Endothelial cell of umbilical vein (primary cell): ENCODE measurements at places on chromosomes 7 and 10.

DNA sequence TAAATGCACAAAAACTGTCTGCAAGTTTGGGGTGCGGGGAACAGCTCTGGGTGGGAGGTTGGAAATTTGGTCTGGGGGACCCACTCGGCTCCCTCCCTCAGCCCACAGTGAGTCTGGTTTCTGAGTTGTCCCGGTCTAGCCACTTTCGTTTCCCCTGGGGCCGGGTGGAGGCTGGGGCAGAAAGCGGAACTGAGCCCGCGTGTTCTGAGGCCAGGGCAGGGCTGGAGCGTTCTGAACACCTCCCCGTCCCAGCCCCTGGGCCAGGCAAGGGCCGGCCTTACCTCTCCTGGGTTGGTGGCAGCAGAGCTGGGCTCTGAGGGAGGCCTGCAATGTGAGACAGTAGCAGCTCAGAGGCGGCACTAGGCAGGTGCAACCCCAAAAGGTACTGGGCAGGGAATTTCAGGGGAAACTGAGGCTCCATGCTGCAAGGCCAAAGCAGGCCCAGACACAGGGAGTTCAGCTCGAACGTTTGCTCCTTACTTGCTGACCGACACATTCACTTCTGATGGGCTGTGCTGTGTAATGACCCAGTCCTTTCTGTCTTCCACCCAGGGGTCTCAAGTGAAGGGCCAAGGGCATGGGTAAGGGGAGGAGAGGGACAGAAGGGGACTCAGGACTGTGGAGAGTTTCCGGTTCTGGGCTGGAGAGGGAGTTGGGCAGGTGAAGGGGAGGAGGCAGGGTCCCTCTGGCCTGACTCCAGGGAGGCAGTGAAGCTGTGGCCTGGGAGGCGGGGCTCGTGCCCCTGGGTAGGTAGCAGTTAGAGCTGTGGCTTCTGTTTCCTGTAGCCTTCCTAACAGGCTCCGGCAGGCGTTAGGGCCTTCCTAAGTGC, 3.0 kb downstream of the IRF5 start:
- H3K4me1 ChIP-seq: peaks cover 7% of the 10 kb centered on the region
- no peaks in the 10 kb centered on the region for H3K36me3 ChIP-seq
- no peak overlapping the region for H3K4me3 ChIP-seq

DNA sequence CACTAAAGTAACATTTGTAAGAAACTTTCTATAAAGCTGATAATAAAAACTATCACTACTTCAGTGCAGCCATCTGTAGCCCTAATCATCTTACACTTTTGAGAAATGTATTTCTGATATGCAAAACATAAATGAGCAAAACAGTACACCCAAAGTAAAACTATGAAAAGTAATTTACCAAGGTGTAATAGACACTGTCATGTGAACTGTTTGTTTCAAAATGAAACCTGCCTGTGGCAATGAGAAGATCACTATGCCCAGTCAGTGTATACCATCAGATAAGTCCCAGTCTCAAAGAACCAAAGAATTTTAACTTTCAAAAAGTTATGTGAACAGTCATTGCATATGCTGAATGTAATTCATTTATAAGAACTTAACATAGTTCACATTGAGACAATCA, 398.1 kb downstream of the CDC14C start:
- H3K4me1 ChIP-seq: no peaks in the 10 kb centered on the region
- no peak for DNase-seq
- no peaks in the 10 kb centered on the region for H3K36me3 ChIP-seq
- H3K27me3 ChIP-seq: no peaks in the 10 kb centered on the region
- no peak overlapping the region for H3K4me3 ChIP-seq

DNA sequence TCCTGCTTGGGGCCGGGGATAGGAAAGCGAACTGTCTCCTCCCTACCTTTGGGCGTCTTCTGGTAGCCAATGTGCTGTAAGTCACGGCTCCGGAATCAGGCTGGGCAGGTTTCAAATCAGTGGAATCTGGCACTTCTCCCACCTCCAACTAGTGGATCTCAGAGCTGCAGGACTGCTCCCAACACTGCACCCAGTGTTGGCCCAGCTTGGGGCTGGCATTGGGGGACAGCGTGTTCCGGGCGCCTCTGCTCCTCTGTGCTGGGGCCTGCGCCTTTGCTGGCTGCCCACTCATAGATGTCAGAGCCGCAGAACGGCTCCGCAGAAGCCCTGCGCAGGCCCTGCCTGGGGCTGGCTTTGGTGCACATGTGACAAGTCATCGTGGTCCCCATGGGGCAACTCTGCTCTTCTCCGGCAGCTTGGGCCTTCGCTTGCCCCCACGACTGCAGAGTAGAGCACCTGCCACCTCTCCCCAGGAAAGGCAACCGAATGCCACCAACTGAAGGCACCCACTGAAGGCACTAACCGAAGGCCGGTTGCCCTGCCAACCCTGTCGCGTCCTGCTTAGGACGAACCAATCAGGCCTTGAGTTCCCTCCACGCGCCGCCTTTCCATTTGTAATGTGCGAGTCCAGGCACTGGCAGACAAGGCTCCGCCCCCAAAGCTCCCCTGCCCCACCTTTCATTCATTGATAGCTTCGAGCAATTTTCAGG, 85.5 kb upstream of the ABI1 start:
- no peak overlapping the region for H3K4me3 ChIP-seq
- no peaks in the 10 kb centered on the region for H3K27me3 ChIP-seq
- DNase-seq: no peak
- no peaks in the 10 kb centered on the region for H3K4me1 ChIP-seq
- H3K27ac ChIP-seq: no peak overlapping the region

- no peaks in the 10 kb centered on the region for H3K4me1 ChIP-seq
- no peaks in the 10 kb centered on the region for H3K27me3 ChIP-seq
- H3K36me3 ChIP-seq: no peaks in the 10 kb centered on the region
- H3K27ac ChIP-seq: no peak overlapping the region
- no peak overlapping the region for H3K4me3 ChIP-seq
Measured at GRCh38 chr7:88012086-88012485, 78.0 kb downstream of the ADAM22 start.

GRCh38 chr10:3413937-3414666, 241.5 kb upstream of the PITRM1 start:
- no peak for DNase-seq
- no peaks in the 10 kb centered on the region for H3K27me3 ChIP-seq
- H3K4me3 ChIP-seq: no peak overlapping the region
- no peak overlapping the region for H3K27ac ChIP-seq
- no peaks in the 10 kb centered on the region for H3K4me1 ChIP-seq
- no peaks in the 10 kb centered on the region for H3K36me3 ChIP-seq

- DNase-seq: no peak
- H3K27ac ChIP-seq: no peak overlapping the region
- H3K4me3 ChIP-seq: no peak overlapping the region
- no peaks in the 10 kb centered on the region for H3K4me1 ChIP-seq
- no peaks in the 10 kb centered on the region for H3K27me3 ChIP-seq
Measured at GRCh38 chr7:126803990-126804389, 448.8 kb downstream of the GRM8 start.

DNA sequence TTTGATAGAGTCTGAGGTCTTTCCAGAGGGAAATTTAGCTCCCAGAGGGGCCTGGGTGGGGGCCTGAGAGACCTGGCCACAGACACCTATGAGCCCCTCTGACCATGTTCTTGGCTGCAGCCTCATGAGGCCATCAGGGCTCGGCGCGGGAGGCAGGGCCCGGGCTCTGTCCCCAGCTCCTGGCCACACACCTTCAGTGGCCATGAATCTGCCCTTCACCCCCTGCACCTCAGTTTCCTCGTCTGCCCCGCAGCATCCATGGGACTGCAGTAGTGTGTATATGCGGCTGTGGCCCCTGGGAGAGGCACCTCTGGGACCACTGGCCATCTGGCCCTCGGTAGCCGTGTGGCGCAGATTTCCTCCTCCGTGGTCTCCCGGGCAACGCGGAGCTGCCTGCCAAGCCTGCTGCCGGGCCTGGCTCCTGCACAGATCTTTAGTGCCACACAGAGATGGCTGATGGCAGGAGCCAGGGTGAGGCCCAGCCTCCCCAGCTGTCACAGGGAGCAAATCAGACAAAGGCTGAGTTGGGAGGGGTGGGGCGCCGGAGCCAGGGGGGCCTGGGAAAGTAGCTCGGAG, 23.6 kb upstream of the ADCYAP1R1 start:
- no peak overlapping the region for H3K4me3 ChIP-seq
- no peak overlapping the region for H3K27ac ChIP-seq
- no peaks in the 10 kb centered on the region for H3K36me3 ChIP-seq
- H3K4me1 ChIP-seq: no peaks in the 10 kb centered on the region
- no peak for DNase-seq
- peaks cover 5% of the 10 kb centered on the region for H3K27me3 ChIP-seq

GRCh38 chr10:91665842-91666241, 33.0 kb upstream of the PPP1R3C start:
- DNase-seq: no peak
- no peaks in the 10 kb centered on the region for H3K36me3 ChIP-seq
- no peak overlapping the region for H3K4me3 ChIP-seq
- H3K4me1 ChIP-seq: no peaks in the 10 kb centered on the region

DNA sequence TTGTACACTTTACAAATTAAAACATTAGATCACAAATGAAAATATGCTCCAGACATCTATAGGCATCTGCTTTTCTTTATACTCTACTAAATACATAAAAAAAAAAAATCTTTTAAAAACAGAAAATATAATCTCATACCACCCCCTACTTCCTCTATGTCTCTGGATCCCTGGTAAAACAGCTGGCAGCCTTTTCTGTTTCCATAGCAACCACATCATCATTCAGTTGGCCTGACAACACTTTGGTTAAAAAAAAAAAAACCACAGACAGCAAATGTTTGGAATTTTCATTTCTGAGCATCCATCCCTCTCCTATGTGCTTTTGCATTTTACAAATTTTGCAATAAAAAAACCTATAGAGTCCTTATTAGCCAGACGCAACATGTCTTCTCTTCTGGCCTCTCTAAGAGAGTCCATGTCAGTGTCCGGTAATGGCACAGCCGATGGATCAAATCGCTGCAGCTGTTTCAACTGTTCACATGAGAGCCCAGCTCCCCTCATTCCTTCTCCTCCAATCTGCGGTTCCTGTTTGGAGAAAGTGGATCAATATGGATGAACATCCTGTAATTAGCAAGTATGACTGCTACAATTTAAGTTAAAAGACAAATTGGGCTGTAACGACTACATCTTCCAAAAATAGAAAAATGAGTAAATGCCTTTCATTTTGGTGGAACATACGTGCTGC, 105.6 kb downstream of the NSUN6 start:
- DNase-seq: no peak
- H3K36me3 ChIP-seq: no peaks in the 10 kb centered on the region
- H3K27ac ChIP-seq: no peak overlapping the region
- H3K27me3 ChIP-seq: no peaks in the 10 kb centered on the region
- no peaks in the 10 kb centered on the region for H3K4me1 ChIP-seq
- H3K4me3 ChIP-seq: no peak overlapping the region

GRCh38 chr7:87933605-87933952, 472 bp upstream of the ADAM22 start:
- no peak for DNase-seq
- peaks cover 18% of the 10 kb centered on the region for H3K27me3 ChIP-seq
- H3K4me3 ChIP-seq: no peak overlapping the region
- peaks cover 11% of the 10 kb centered on the region for H3K4me1 ChIP-seq
- no peak overlapping the region for H3K27ac ChIP-seq
